ENCODE measurements at places on chromosomes 3 and 15.

GRCh38 chr15:43225201-43225949 is 4.6 kb upstream of the EPB42 start:
- peak; percentile 57 for DNase-seq

GRCh38 chr3:37635251-37635650 is 226.4 kb upstream of the CTDSPL start:
- DNase-seq = no peak

DNA sequence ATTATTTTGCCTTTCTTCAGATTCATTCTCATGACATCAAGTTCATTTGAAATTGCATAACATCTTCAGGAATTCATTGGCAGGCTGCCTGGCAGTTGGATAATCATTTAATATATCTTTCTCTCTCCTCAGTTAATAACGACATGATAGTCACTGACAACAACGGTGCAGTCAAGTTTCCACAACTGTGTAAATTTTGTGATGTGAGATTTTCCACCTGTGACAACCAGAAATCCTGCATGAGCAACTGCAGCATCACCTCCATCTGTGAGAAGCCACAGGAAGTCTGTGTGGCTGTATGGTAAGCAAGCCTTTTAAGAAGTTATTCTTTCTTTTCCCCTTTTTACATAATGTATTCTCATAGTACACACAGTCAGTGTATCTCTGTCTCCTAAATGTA is 38.2 kb downstream of the TGFBR2 start:
- DNase-seq = no peak

DNA sequence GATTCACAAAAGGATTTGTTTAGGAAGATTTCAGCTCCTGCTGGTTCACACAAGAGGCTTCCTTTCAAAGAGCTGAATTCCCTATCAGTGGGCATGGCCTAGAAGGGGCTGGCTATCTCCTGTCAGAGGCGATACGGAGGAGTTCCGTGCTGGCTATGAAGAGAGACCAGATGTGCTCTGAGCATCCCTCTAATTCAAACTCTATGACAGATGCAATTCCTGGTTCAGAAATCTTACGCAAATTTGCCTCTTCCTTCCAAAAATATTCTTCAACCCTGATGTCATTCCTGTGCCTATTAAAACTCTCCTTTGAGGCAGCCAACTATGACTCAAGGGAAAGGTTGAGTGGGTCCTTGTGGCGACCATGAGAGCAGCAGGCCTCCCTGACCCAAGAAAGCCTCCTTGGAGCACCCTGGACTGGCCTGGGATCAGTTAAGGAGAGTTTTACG is 139.3 kb upstream of the HES1 start:
- no peak for DNase-seq

- DNase-seq = no peak
Observed at GRCh38 chr3:61793056-61793455, 231.7 kb downstream of the PTPRG start.

GRCh38 chr3:53478166-53478830 is 16.1 kb upstream of the CACNA1D start:
- DNase-seq = no peak

DNA sequence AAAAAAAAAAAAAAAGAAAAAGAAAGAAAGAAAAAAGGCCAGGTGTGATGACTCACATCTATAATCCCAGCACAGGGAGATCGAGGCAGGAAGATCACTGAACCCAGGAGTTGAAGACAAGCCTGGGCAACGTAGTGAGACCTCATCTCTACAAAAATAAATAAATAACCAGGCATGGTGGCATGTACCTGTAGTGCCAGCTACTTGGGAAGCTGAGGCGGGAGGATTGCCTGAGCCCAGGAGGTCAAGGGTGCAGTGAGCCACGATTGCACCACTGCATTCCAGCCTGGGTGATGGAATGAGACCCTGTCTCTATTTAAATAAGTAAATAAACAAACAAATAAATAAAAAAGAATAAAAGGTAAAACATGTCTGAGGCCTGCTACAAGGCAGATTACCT is 39.3 kb upstream of the LACTB start:
- DNase-seq = no peak

DNA sequence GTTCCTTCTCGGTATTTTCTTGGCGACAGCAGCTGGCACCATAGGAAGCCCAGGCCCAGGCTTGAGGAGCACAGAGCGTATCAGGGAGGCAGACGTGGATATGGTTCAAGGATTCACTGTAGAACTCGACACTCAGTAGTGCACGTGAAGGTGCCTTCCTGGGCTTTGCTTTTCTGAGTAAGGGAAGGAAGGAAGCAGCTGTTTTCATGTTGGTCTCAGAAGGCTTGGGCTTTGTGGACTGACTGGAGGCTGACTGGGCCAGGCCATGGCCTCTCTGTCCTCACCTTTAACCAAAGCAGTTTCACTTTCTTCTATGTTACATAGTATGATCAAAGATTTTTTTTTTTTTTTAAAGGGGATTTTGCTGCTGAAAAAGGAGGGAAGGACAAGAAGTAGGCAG is 6.9 kb upstream of the GHRL start:
- DNase-seq = no peak

DNA sequence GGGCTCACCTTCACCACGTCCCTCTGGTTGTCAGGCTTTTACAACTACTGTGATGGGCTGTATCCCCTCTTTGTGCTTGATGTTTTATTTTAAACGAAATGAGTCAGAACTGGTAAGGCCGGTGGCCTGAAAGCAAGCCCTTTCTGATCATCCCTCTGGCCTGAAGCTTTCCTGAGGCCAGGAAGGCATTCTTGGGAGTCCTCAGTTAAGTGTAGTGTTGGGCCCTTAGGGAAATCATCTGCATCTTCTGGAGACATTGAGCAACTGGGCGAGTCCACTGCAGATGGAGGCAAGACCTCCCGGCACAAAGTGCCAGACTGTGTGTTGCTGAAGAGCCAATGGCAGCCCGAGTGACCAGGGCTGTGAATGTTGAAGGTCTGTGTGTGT is 33.0 kb upstream of the AMOTL2 start:
- DNase-seq = no peak

DNA sequence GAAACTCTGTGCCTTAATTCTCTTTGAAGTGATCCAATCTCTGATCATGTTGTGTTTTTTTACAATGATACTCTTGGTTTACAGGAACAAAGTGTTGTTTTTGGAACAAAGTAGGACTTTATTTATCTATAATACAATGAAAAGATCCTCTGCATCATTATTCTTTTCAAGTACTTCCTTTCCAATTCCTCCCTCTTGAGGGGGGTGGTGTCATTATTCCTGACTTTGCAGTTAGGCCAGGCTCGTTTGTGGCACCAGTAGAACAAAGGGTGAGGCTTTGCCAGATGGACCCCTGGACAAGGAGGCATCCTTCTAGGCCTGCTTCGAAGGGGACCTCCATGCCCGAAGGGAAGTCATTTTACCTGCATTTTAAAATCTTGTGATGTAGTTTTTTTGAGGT is 41.7 kb upstream of the ZBTB38 start:
- DNase-seq = no peak

- DNase-seq = no peak
Observed at GRCh38 chr3:124999897-125000435, 55.8 kb downstream of the HEG1 start.

DNA sequence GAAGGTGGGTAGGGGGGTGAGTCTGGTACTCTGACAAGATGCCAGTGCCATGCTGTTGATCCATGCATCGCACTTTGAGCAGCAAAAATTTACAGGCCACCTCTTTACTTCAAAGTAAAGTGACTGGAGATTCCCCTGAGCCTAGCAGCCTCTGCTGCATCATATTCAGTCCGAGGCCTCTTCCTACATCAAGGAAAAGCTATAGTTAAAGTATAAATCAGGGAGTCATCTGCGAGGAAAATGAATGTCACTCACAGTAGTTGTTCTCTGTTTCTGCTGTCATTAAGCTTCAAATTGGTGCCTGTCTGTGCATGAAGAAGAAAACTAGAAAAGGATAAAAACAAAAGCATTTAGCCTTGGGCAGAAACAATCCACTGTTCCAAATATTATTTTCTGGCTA is 706.2 kb downstream of the TBL1XR1 start:
- DNase-seq = no peak

DNA sequence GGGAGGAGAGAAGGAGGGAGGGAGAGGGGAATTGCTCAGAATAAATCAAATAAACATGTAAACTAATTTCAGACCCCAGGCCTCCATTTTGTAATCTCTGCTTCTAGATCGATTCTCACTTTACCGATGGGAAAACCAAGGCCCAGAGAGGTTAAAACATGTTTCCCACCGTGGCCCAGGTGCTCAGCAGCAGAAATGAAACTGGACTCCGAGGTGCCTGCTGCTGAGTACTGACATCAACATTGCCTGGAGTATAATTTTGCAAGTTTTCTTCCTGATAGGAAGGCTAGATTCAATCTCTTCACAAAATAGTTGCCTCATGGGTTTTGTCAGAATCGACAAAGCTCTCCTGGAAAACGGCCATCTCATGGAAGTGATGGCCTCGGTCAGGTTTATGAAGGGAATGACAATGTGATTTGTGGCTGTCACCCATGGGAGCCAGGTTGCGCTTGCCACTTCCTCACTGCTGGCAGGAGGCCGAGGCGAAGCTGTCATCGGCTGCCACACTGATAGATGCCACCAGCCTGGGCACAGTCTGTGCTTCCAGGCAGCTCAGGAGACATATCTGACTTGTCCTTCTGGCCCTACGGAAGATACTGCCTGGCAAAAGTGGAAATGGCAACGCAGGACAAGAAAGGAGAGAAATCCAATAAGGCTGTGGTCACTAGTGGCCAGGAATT is 133.1 kb upstream of the LRRN1 start:
- DNase-seq = no peak

- DNase-seq = no peak
Observed at GRCh38 chr3:123790254-123791072, 93.7 kb downstream of the MYLK start.

- DNase-seq = no peak
Observed at GRCh38 chr15:42427429-42428223, 63.3 kb downstream of the ZNF106 start.

GRCh38 chr15:63968700-63969099 is 77.6 kb downstream of the DAPK2 start:
- DNase-seq = no peak

DNA sequence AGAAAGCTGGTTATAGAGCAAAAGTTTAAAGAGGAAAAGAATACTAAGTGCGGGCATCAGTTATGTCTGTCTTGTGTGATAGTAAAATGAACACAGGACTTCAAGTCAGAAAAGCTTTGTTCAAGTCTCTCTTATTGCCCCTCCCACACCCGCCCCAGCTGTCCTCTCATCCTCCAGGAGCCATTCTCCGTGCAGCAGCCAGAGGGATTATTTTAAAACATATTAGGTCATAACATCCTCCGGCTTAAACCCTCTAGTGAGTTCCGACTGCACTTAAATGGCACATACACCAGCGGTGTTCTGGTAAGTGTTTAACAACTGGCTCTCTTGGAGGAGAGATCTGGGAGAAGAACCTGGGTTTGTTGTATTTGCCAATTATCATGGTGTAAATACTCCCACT is 104.8 kb upstream of the TNFAIP8L3 start:
- no peak for DNase-seq

- no peak for DNase-seq
Observed at GRCh38 chr3:193637831-193638230, 44.8 kb downstream of the OPA1 start.

DNA sequence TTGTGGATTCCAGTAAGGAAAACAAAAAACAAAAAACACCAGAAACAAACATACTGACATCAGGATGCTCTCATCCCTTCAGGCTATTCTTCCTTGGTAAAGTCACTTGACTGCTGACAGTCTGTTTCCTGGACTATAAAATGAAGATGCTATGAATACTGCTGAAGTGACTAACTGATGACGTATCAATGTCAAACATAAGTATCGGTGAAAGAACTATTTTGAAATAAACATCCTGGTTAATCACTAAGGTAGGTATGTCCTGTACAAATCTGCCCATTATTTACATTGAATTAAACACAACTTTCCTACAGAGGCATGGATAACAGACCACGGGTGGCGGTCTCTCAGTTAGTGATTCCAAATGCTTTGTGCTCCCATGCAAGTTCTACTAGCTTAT is 45.9 kb downstream of the CHAC1 start:
- peak; percentile 83 for DNase-seq

DNA sequence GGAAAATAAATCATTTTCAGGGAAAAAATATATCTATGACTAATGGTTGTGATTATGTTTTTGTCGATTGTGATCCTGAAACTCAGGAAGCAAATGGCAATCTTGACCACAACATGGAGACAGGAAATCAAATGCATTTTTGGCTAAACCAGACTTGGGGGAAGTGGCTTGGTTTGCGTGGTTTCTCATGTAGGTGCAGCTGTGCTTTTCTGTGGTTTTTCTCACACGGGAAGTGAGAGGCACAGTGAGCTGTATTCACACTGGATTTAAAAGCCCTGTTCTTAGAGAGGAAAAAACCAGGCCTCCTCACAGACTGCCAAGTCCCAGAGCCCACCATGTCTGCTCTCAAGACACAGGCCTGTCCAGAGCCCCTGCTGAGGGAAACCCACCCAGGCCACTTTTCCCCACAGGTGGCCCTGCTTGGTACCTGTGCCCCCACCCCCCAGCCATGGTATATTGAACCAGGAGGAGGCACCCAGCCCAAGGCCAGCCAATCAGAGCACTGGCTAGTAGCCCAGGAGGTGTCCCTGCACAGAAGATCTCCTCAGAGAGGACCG is 46.1 kb downstream of the BTD start:
- DNase-seq = no peak

DNA sequence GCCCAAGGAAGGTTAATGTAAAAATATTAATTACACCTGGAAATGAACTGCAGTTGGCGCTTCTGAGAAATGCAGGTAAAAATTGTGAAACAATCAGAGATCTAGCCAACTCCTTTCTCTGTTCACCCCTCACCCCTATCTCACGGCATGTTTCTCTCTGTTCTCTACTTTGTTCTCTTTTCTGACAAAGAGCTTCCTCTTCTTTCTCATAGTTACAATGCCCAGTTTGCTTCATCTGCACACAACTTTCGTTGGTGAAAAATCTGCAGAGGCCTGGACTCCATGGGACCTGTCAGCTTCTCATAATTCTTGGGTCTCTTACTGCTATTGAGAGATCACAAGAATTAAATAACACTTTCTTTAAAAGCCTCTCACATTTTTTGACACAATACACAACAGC is 212.9 kb upstream of the LRRN1 start:
- no peak for DNase-seq

- no peak for DNase-seq
Observed at GRCh38 chr3:184592371-184593219, 31.0 kb downstream of the EPHB3 start.

DNA sequence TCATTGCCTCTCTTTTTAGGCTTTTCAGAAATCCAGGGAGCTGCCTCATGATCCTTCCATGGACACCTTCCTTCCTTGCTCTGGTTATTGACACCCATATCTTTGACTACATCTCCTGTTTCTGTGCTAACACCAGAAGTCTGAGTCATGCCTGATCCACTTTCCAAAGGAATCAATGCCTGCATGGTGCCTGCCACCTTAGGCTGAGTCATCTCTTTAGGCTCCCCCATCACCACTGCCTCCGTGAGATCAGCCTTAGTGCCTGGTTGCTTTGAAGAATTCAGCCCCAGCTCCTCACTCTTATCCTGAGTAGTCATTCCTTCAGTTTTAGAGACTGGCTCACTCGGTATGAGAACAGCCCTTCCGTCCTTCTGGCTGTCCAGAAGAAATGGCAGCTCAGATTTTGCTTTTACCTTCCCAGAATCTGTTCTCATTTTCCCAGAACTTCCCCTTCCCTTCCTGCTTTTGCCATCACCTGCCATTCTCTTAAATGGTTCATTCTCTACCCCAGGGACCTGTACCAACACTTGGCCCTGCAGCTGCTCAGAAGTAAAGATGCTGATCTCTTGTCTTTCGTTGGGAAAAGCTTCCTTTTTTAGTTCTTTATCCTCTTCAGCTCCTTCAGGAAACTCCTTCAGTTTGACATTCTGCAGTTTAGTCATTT is 105.3 kb downstream of the MAP4 start:
- DNase-seq = peak; percentile 63

GRCh38 chr3:103894162-103894822 is 1459.5 kb downstream of the ZPLD1 start:
- no peak for DNase-seq

- DNase-seq = no peak
Observed at GRCh38 chr3:39284457-39284881, 4.6 kb upstream of the CX3CR1 start.
